ENCODE measurements at places on chromosomes 5 and 9.

GRCh38 chr5:103271570-103272289 is 13.2 kb downstream of the MACIR start:
- peaks cover 1% of the 10 kb centered on the region for H3K4me1 ChIP-seq
- H3K36me3 ChIP-seq = no peaks in the 10 kb centered on the region
- no peak overlapping the region for H3K4me3 ChIP-seq
- no peaks in the 10 kb centered on the region for H3K27me3 ChIP-seq
- DNase-seq = no peak

DNA sequence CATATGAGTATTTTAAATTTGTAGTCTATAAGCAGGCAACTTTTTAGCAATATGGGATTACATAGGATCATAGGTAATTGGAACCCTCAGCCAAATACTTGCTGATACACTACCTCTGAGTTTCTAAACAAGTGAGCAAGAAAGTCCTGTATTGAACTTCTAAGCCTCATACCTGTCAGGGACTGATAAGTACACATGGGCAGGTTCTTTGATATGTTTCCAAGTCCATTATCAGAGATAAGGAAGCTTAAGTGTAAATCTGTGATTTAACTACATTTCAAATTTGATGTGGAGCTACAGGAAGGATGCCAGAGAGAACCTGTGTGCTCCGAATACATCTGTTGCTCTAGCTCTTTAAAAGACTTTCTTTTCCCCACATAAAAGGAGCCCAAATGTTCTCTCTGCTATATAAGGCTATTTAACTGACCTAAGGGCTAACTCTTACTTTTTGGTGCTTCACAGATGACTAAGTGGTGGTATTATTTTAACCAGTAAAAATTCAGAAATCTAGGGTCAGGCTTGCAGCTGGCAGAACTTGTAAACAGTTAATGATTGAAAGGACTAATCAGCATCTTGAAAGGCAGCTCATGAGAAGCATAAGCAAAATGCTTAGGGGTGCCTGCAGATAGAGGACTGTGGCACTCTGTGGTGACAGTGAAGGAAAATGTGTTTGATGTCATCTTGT is 228.6 kb downstream of the NR3C1 start:
- no peaks in the 10 kb centered on the region for H3K27me3 ChIP-seq
- no peaks in the 10 kb centered on the region for H3K36me3 ChIP-seq
- no peak overlapping the region for H3K4me3 ChIP-seq
- H3K27ac ChIP-seq = no peak overlapping the region
- no peak for DNase-seq

DNA sequence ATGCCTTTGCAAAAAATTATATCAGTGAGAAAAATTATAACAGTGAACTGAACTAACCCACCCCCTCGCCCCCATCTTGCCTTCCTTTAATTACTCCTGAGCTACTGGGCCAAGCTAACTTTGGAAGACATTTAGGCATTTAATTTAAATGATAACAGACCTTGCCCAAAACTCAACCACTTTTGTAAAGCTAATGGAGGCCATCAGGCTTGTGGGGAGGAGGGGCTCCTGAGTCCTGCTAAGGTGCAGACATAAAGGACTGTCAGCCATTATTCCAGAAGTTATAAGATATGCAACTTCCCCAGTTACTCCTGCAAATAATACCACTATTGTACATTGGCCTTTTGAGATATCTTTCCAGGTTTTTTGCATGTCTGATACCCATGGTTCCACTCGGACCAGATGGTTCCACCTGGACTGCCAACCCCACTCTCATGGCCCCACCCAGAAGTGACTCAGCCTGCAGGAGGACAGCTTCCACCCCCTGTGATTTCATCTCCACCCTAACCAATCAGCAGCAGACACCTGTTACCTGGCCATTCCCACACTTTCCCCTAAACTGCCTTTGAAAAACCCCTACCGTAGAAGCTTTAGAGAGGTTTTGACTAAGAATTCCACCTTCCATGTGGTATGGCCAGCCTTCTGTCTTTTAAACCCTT is 805.4 kb upstream of the CDH6 start:
- H3K36me3 ChIP-seq = no peaks in the 10 kb centered on the region
- no peak overlapping the region for H3K27ac ChIP-seq
- no peaks in the 10 kb centered on the region for H3K27me3 ChIP-seq
- no peaks in the 10 kb centered on the region for H3K4me1 ChIP-seq
- no peak overlapping the region for H3K4me3 ChIP-seq

GRCh38 chr5:140632366-140633020 is 482 bp downstream of the CD14 start:
- H3K27me3 ChIP-seq = no peaks in the 10 kb centered on the region
- H3K27ac ChIP-seq = no peak overlapping the region
- DNase-seq = no peak
- no peak overlapping the region for H3K4me3 ChIP-seq

DNA sequence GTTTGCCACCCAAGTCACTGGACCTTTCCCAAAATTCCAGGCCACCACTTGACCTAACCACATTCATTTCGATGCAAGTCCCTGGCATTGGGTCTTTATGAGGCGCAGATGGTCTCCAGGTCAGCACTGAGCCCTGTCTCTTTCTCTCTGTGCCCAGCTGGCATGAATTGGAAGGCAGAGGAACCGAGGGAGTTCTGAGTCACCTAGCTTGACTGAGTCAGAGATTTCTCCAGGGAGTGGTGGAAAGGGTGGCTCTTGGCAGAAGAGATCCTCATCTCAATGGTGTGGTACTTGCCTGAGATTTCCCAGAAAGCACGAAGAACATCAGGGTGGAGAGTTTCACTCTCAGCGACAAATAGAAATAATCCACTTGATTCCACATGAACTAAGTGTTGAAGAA is 43.8 kb downstream of the WDR36 start:
- no peak overlapping the region for H3K4me3 ChIP-seq
- peaks cover 13% of the 10 kb centered on the region for H3K4me1 ChIP-seq
- no peak overlapping the region for H3K27ac ChIP-seq
- H3K36me3 ChIP-seq = no peaks in the 10 kb centered on the region
- H3K27me3 ChIP-seq = no peaks in the 10 kb centered on the region
